NCI-H460 (cell line): ENCODE measurements at places on chromosomes 3 and 15.

- no peak for DNase-seq
These were observed 10.6 kb downstream of the THUMPD3 start for GRCh38 chr3:9373465-9373864.

DNA sequence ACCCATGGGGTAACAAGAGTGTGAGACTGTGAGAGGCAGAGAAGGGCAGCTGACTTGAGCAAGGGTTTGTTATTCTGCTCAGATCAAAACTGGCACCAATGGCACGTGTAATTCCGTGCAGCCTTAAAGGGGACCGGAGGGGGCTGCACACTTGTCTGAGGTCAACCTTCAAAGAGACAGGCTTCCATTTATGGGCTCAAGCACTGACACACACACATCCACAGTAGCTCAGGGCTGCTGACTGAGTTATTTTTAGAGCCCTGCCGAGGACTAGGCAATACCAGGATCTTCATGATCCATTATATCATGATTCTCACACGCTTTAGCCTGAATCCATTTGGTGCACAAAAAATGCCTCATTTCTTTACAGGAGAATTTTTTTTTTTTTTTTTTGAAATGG lies 20.6 kb upstream of the SPTBN5 start:
- DNase-seq: no peak

- no peak for DNase-seq
These were observed 15.8 kb downstream of the WNT7A start for GRCh38 chr3:13863965-13864595.

DNA sequence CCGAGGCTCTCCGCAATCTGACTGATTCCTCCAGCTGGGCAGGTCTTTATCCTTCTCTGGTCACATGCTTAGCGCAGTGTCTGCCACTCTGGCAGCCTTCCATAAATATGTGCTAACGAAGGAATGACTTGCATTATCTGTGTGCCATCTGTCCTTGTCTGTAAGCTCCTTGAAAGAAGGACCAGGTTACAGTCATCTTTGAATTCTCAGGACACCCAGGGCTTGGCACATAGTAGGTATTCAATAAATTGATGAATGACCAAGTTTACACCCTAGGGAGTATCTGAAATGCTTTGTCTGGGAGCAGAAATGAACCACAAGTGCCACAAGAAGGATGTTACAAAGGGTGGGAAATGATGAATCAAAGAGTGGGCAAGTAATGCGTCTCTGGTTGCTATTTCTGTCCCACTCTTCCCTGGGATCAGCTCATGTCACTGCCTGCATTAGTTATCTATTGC lies 16.5 kb upstream of the FAM3D start:
- no peak for DNase-seq

- DNase-seq: no peak
These were observed 53.3 kb upstream of the TLE3 start for GRCh38 chr15:70151003-70151402.

- no peak for DNase-seq
These were observed 16.2 kb downstream of the ACAD11 start for GRCh38 chr3:132643366-132643765.

DNA sequence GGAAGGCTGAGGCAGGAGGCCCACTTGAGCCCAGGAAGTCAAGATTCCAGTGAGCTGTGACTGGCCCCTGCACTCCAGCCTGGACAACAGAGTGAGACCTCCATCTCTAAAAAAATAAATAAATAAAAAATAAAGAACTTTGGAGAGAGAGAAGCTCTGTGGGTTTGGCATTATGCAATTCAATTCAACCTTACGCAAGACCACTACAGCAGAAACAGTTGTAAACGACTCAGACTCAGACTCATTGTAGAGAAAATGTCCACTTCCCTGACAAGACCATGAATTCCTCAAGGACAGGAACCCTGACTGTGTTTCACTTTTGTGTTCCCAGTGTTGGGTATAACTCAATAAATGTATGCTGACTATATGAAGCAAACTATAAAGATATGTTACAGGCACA lies 90.3 kb upstream of the C3orf80 start:
- no peak for DNase-seq

- no peak for DNase-seq
These were observed 121.8 kb downstream of the ITPR1 start for GRCh38 chr3:4614927-4615326.

DNA sequence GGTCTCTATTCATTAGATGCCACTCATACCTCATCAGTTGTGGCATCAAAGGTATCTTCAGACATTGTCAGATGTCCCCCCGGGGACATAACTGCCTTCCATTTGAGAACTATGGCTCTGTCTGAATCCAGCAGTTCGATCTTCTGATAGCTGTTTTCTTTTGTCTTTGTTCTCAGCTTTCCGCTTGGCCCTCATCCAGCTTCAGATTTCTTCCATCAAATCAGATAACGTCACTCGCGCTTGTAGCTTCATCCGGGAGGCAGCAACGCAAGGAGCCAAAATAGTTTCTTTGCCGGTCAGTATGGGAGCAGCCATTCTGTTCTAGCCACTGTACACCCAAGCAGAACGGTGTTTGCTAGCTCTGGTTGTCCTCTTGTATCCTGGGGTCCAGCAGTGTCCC lies 4.4 kb downstream of the NIT2 start:
- DNase-seq: no peak

DNA sequence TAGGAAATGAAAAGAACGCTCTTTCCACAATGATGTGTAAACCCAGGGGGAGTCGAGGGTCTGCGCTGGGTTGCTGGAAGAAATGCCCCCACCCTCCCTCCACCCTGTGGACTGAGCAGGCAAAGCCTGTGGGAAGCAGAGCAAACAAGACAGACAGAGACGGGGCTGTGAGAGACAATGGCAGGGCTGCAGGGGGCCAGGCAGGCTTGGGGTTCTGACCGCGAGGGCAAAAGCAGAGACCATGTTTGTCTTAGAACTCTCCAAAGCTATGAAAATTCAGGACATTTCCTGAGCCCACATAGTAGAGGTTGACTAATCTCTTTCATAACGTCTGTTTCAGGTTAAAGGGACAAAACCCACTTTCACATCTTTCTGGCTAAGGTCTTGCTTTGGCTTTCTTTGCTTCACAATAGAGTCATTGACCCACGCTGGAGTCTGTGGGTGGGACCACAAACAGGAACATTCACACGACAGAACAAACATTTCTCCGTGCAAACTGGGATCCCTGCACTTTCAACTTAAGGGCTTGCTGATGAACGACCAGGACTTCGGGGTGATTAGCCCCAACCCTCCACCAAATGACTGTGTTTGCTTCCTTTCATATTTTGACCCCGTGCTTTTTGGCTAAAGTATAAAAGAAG lies 156.0 kb upstream of the TPM1 start:
- DNase-seq: no peak

GRCh38 chr15:72487070-72487797 lies 13.1 kb downstream of the ARIH1 start:
- DNase-seq: no peak

GRCh38 chr3:2579206-2579605 lies 480.5 kb downstream of the CNTN4 start:
- DNase-seq: no peak

DNA sequence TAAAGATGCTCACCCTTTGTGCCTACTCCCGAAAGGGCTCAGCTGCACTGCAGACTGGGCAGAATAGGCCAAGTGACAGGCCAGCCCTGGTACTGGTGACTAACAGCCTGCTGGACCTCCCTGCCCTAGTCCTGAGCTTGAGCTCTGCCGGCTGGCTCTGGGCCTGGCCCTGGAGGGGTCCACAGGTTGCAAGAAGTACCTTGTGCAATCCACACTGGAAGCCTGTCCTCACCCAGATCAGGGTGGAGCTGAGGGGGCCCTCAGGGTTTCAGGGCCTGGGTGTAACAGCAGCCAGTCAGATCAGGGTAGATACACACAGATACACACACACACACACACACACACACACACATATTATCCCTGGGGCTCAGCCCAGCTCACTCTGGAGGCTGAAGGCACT lies 27.3 kb upstream of the PLA2G4D start:
- no peak for DNase-seq

DNA sequence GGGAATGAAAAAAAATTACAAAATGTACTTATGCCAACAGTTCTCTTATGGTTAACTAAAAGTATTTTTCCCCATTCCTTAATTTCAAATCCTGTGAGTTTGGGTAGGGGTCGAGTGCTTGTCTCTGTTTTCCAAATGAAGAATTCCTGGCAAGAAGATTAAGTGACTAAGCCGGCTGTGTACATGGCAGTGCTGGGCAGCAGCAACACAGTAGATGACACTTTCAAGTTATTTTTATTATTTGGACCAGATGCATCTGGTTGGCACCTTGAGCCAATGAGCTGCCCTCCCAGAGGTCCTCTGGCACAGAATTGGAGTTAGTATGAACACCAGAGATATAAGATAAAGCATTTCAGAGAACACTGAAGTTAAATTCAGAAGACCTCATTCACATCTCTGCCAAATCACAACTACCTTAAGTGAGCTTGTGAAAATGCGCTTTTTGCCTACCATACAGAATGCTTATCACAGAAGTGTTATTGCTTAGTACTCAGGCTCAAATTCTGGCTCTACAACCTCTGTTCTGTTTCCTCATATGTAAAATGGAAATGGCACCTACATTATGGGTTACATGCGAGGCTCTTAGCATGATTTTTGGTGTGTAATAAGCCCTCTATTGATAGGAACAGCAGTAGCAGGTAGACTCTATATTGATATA lies 256.9 kb downstream of the UBE2E2 start:
- DNase-seq: no peak

GRCh38 chr3:32436816-32437189 lies 45.1 kb downstream of the CMTM7 start:
- DNase-seq: no peak

- DNase-seq: no peak
These were observed 10.6 kb downstream of the FSTL1 start for GRCh38 chr3:120440001-120440703.

GRCh38 chr3:169203631-169204550 lies 459.6 kb downstream of the MECOM start:
- DNase-seq: no peak

- DNase-seq: no peak
These were observed 13.5 kb downstream of the BFSP2 start for GRCh38 chr3:133413161-133414020.

DNA sequence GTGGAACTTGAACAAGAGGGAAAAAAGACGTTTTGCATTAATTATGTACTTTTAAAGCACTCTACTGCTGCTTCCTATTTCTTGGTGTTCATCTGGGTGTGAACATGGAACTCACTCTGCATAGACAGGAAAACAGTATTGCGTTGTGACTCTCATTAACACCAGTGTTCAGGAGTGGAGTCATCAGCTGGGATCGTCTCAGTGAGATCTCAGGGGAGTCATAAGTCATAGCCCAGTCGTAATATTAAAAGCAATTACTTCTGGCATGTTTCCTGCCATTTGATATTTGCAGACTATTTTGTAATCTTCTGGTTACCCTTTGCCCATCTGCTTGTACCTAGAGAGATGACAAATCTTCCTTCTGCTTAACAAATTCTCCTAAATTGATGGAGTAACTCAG lies 462.0 kb upstream of the ATP11B start:
- no peak for DNase-seq

GRCh38 chr3:78901544-78901943 lies 866.3 kb downstream of the ROBO1 start:
- DNase-seq: no peak

DNA sequence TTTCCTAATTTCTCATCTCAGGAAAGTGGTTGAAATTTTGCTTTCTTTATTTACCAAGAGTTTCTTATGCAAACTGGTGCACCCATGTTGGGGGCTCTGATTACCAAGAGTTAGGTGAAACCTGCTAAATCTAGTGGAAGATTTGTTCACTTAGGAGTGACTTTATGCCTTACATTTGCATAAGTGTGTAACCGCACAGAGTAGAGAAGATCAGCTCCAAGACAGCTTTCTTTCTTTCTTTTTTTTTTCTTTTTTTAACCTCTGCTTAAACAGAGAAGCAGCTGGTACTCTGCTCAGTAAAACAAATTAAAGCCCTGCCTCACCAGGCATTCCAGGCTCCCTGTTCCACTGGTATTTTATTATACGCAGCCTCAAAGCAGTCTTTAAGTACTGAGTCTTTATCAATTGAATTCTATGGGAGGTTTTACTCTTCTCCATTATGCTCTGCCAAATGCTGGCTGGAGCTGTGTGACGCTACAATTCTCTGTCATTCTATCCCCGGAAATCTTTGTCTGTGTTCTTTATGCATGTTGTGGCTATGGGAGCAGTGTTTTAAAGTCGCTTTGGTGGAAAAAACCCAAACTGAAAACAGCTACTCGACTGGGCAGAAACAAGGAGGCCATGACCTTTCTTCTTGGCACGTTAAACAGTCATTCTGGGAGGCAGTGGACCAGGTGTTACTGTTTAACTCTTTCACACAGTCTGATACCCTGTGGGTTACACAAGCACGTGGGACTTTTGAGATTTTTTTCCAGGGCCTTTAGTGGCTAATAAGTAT lies 55.2 kb upstream of the GBE1 start:
- DNase-seq: no peak

DNA sequence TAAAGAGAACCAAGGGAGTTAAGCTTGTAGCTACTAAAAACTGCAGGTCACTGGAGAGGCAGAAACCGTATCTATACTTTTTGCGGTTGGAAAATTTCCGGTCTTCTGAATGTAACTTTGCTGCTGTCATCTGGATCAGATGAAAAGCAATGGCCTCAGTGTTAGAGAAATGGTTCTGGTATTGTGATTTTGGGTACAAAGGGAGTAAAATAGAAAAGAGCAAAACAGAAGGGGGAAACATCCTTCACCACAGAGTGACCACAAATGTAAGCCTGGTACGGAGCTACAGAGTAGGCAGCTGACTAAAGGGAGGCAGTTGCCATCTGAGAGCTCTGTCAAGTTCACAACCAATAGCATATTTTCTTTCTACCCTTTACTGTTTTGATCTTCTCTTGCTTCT lies 5.6 kb downstream of the CD96 start:
- no peak for DNase-seq
